ENCODE measurements at places on chromosomes 1 and 21. TPM values are rescaled to one million over a fixed set of nuclear protein-coding genes. Genes with fewer than 3 reads are reported as not detected.

KCNQ4 gene
- total RNA-seq = 1.4 TPM

DNA sequence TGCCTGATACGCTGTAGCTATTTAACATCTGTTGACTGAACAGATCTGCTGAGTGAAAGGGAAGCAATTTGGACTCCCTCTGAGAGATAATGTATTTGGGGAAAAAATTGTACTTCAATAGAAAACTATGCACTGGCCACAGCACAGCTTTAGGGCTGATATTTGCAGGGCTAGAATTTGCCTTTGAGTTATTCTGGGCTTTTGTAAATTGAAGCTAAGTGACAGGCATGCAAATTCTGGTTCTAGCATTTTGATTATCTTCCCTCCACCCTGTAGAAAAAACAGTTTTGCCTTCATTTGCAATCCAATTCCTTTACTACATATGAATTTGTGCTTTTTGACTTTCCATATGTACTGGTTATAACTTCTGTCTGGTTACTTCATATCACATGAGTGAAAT, 7.9 kb downstream of the KYAT3 start:
- H3K27ac ChIP-seq = no peak overlapping the region
- H3K36me3 ChIP-seq = no peaks in the 10 kb centered on the region
- no peak overlapping the region for H3K4me3 ChIP-seq
- DNase-seq = no peak

AADACL3 gene
- total RNA-seq = not detected

DNA sequence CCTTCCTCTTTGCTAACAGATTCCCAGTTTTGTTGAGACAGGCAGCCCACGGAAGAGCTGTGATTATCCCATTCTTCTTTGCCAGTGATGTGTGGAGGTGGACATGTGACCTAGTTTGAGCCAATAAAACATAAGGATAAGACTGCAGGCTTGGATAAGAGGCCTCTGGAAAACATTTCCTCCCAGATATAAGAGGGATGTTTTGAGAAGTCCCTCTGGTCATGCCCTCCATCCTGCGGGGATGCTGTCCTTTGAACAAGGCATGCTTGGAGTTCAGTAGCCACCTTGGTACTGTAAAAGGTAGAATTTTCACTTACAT, 155.7 kb downstream of the TM2D1 start:
- H3K27me3 ChIP-seq = no peaks in the 10 kb centered on the region
- H3K36me3 ChIP-seq = no peaks in the 10 kb centered on the region
- no peaks in the 10 kb centered on the region for H3K4me1 ChIP-seq
- no peak overlapping the region for H3K27ac ChIP-seq
- no peak for DNase-seq

DNA sequence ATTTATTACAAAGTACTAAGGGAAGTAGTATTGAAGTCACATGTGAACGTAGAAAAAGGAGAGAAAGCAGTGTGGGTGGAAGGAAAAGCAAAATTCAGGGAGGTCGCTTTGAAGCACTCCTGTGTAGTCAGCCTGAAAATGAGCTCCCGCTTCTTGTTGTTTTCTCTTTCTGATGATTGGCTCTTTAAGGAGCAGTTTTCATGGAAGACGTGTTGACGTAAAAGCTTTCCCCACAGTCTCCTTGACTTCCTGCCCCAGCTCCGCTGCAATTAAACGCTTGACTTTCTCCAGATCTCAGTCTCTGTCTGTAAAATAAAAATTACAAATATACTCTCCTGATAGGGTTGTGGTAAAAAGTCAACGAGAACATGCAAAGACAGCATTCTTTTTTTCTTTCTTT, 661.5 kb upstream of the ZP4 start:
- no peak overlapping the region for H3K27ac ChIP-seq
- no peaks in the 10 kb centered on the region for H3K27me3 ChIP-seq
- DNase-seq = no peak
- H3K4me1 ChIP-seq = no peaks in the 10 kb centered on the region
- H3K36me3 ChIP-seq = no peaks in the 10 kb centered on the region
- no peak overlapping the region for H3K4me3 ChIP-seq

DNA sequence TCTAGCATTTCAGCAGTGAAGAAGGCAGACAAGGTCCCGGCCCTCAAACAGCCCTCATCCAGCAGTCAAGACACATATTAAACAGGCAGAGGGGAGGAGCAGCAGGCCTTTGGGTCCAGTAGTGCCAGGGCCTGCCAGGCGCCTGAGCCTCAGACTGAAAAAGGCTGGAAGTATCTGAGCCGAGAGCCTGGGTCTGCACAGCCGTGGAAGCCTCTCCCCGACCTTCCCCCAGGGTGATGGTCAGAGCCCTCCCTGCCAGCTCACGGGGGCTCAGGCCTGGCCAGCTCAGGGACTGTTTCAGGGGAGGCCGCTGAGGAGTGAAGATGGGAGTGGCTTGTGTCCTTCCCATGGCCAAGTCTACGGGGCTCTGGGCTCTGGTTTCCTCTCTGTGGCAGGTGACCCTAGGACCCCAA, 565.2 kb downstream of the PTPRU start:
- no peak overlapping the region for H3K27ac ChIP-seq
- H3K27me3 ChIP-seq = no peaks in the 10 kb centered on the region
- no peaks in the 10 kb centered on the region for H3K36me3 ChIP-seq

- H3K27me3 ChIP-seq = no peaks in the 10 kb centered on the region
- H3K36me3 ChIP-seq = no peaks in the 10 kb centered on the region
- no peak for DNase-seq
- no peaks in the 10 kb centered on the region for H3K4me1 ChIP-seq
Observed at GRCh38 chr1:164720440-164721227, 161.7 kb downstream of the PBX1 start.

RNU1-2 gene
- total RNA-seq = 1,622 TPM

RGS8 gene
- not detected for total RNA-seq

GRCh38 chr1:193123751-193124150, 1.9 kb downstream of the CDC73 start:
- no peaks in the 10 kb centered on the region for H3K27me3 ChIP-seq
- no peak overlapping the region for H3K4me3 ChIP-seq
- H3K27ac ChIP-seq = no peak overlapping the region
- no peak for DNase-seq
- peaks cover 12% of the 10 kb centered on the region for H3K4me1 ChIP-seq

CLCA4 gene
- total RNA-seq = not detected

SMCP gene
- total RNA-seq = not detected

AMY2A gene
- total RNA-seq = not detected

DNA sequence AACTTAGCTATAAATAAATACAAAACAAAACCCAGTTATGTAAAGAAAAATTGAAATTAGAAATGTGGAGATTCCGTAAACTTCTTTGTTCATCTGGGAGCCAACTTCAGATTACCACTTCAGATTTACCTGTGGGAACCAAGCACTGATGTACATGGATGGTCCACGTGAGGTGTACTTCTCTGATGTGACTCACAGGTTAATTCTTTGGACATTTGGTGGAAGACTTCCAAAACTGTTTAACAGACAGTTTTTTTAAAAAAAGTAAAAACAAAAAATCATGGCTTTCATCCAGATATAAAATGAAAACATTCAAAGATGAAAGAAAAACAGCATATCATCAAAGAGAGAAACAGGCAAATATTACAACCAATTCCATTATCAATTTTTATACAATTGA, 92.0 kb downstream of the MAST2 start:
- no peak for DNase-seq
- no peak overlapping the region for H3K27ac ChIP-seq
- H3K36me3 ChIP-seq = no peaks in the 10 kb centered on the region
- no peak overlapping the region for H3K4me3 ChIP-seq
- 0 out of 2 replicates have a peak, but pooled peaks cover 11% of the 10 kb centered on the region for H3K4me1 ChIP-seq

- H3K4me3 ChIP-seq = no peak overlapping the region
- H3K36me3 ChIP-seq = no peaks in the 10 kb centered on the region
- H3K27ac ChIP-seq = no peak overlapping the region
- H3K27me3 ChIP-seq = no peaks in the 10 kb centered on the region
Observed at GRCh38 chr1:28099050-28099769, 10.8 kb upstream of the EYA3 start.

DNA sequence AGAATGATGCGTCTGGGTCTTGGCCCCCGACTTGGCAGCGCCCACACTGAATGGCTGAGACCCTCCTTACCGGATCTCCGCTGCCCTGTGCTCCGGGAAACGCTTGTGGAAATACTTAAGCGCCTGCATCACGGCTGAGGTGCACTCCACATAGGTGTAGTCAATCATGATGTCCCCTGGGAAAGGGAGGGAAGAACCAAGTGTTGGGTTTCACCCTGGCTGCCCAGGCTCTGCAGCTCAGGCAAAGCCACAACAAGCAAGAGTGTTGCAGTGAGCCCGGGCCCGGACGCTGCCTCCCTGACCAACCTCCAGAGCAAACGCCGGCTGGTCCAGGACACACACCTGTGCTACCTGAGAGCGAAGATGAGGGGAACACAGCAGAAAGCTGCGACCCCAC, 21.5 kb upstream of the SPATC1L start:
- no peak overlapping the region for H3K4me3 ChIP-seq
- H3K27ac ChIP-seq = no peak overlapping the region
- peaks cover 3% of the 10 kb centered on the region for H3K36me3 ChIP-seq

DNA sequence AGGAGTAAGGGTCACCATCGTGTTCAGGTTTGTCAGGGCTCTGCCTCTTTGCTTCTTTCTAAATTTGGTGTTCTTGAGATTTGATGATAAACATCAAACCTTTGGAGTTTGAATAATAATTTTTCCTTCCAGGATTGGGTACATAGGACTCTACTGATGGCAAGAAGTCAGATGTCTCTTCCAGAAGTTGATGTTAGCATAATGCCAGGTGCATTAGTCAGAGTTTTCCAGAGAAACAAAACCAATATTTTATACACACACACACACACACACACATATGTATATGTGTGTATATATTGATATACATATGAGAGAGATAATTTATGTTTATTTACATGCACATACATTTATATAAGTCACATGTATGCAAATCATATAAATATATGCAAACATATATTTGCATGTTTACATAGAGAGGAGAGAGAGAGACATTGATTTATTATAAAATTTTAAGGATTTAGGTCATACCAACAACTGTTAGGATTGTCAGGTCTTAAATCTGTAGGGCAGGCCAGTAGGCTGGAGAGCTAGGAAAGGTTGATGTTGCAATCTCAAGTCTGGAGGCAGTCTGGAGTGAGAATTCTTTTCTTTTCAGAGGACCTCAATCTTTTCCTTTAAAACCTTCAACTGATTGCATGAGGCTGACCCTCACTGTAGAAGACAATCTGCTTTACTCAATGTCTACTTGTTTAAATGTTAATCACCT, 199.2 kb downstream of the HLX start:
- no peaks in the 10 kb centered on the region for H3K36me3 ChIP-seq
- H3K4me1 ChIP-seq = no peaks in the 10 kb centered on the region
- no peaks in the 10 kb centered on the region for H3K27me3 ChIP-seq
- H3K27ac ChIP-seq = no peak overlapping the region
- no peak for DNase-seq

- no peak for DNase-seq
- no peak overlapping the region for H3K4me3 ChIP-seq
- H3K27me3 ChIP-seq = no peaks in the 10 kb centered on the region
- no peak overlapping the region for H3K27ac ChIP-seq
- H3K4me1 ChIP-seq = no peaks in the 10 kb centered on the region
Observed at GRCh38 chr1:68969441-68969840, 472.6 kb upstream of the DEPDC1 start.

- peak overlapping the region; percentile 67 for H3K27ac ChIP-seq
- H3K4me1 ChIP-seq = peaks cover 4% of the 10 kb centered on the region
- peak overlapping the region; percentile 63 for H3K4me3 ChIP-seq
- H3K27me3 ChIP-seq = no peaks in the 10 kb centered on the region
- H3K36me3 ChIP-seq = no peaks in the 10 kb centered on the region
Observed at GRCh38 chr1:150282558-150282958, 204 bp downstream of the CIART start.

- DNase-seq = no peak
Observed at GRCh38 chr1:30915491-30916230, 7.1 kb upstream of the SDC3 start.

- no peaks in the 10 kb centered on the region for H3K27me3 ChIP-seq
- H3K4me3 ChIP-seq = no peak overlapping the region
- H3K4me1 ChIP-seq = peaks cover 17% of the 10 kb centered on the region
- H3K27ac ChIP-seq = no peak overlapping the region
- no peak for DNase-seq
Observed at GRCh38 chr1:165897326-165898303, 70.2 kb downstream of the UCK2 start.

F13B gene
- total RNA-seq = not detected

DNA sequence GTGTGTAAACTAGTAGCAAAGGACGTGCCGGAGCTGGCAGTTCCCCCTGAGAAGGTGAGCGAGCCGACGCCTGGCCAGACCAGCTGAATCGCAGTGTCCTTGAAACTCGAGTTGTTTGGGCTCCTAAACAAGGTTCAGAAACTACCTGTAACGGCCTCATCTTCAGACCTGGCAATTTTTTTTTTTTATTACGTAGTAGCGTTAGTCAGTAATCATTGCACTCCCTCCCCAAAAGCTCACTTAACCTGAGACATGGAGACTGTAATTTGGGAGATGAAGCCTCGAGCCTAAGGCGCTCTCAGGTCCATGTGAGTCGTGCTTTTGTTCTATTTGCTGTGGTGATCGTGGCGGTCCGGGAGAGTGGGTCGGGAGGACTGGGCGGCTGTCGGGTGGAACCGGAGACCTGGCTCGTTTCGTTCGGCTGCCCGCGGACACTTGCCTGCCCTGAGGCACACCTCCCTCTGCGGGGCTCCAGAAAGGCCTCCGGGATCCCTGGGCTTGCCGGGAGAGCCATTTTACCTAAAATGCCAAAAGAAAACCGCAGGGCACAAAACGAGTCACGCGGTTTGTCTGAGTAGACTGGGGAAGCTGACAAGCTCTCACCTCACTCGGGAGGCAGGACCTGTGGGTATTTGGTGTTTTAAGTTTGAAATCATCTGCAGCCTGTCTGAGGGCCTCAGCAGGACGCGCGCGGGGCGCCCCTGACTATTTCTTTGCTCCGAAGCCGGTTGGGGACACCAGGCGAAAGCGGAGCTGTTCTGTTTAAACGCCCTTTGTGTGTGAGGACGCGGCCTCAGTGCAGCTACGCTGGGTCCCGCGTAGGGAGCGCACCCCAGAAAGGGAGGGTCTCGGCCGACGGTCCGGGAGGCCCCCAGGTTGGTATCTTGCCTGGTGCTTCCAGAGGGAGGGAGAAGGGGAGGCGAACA, 722 bp downstream of the LHX8 start:
- H3K36me3 ChIP-seq = no peaks in the 10 kb centered on the region
- H3K27ac ChIP-seq = no peak overlapping the region
- DNase-seq = no peak
- H3K27me3 ChIP-seq = no peaks in the 10 kb centered on the region
- no peak overlapping the region for H3K4me3 ChIP-seq
- no peaks in the 10 kb centered on the region for H3K4me1 ChIP-seq

DNA sequence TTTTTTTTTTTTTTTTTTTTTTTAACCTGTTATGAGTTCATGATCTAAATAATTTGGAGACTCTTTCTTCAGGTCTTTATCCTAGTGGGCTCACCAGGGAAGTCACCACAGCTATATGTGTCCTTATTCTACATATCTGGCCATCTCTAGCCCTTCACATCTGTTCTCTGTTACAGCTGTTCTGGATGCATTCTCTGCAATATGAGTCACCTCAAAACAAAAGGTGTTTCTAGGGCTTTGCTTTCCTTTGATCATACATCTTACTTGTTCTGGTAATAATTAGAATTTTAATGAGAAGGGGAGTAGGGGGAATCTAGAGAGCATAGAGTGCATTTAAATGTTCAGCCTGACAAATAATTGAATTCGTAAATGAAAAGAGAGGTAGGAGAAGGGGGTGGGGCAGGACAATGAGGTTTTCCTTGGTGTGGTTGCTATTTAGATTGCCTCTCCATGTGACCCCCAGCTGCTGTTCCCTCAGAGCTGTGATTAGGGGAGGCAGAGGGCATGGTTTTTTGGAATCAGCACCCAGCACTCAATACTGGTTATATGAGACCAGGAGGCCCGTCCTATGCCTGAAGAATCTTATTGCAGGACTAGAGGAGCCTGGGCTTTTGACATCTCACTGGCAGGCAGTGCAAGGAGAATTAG, 8.0 kb downstream of the SYT6 start:
- H3K27ac ChIP-seq = no peak overlapping the region
- no peaks in the 10 kb centered on the region for H3K27me3 ChIP-seq
- no peak for DNase-seq
- H3K36me3 ChIP-seq = no peaks in the 10 kb centered on the region

All from Caco-2 (cell line).